Activated T-helper 1 cell treated with anti-CD3 and anti-CD28 coated beads, Interleukin-2, amount 50 U/mL, for 16 hours (primary cell): ENCODE measurements at places on chromosomes 2 and 18.

GRCh38 chr18:74328206-74328605 is 12.6 kb downstream of the C18orf63 start:
- no peak for DNase-seq

DNA sequence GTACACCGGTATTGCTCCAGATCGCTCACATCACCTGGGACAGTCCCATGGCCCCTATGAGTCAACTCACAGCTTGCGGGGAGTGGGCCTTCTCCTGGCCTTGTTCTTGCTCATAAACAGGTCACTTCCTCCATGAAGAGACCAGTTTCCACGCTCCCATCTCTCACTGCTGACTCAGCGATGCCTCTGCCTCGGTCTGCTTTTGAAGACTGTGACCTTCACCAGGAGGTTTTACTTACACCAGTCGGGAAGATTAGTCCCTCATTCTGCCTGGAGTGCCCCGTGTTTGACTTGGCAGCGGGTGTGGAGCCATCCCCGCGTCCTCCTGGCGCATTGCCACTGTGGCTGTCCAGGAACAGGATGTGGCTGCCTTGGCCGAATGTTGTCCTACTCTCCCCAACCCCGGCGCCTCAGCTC is 159.8 kb downstream of the RHBDD1 start:
- DNase-seq: no peak

GRCh38 chr2:63003351-63003750 is 47.3 kb upstream of the OTX1 start:
- no peak for DNase-seq

- DNase-seq: no peak
Measured at GRCh38 chr2:200788121-200788718, 23.5 kb upstream of the BZW1 start.

DNA sequence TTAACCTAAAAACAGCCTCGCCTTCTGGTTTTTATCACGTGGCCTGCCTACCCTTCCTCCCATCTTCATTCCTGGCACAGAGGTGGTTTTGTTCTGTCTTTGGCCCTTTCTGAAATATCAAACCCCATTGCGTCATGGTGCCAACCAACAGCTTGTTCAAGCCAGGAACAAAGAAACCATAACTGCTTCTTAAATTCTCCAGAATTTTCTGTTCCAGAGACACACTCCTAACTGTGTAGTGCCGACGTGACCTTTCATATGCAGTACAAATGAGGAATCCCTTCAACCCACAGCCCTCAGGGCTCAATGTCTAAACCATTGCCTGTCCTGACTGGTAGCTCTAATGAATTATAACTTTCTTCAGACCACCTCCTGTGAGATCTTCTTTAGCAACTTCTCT is 82.2 kb upstream of the TNP1 start:
- no peak for DNase-seq

GRCh38 chr2:108220942-108221541 is 18.7 kb upstream of the SULT1C3 start:
- no peak for DNase-seq

DNA sequence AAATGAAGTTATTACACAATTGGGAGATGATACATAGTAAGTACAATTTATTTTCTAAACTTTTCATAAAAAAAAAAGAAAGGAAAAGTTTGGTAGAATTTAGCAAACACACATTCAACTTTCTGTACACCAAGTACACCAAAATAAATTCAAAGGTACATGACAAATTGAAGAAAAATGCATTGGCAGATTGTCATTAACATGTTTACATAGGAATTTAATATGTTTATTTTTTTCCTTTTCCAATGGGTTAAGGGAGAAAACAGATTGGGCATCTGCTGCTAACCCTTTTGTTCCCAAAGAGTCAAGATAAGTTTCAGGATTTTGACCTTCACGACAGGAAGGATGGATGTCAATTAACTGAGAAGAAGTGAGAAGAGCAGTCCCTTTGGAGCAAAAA is 620.4 kb downstream of the XIRP2 start:
- no peak for DNase-seq

DNA sequence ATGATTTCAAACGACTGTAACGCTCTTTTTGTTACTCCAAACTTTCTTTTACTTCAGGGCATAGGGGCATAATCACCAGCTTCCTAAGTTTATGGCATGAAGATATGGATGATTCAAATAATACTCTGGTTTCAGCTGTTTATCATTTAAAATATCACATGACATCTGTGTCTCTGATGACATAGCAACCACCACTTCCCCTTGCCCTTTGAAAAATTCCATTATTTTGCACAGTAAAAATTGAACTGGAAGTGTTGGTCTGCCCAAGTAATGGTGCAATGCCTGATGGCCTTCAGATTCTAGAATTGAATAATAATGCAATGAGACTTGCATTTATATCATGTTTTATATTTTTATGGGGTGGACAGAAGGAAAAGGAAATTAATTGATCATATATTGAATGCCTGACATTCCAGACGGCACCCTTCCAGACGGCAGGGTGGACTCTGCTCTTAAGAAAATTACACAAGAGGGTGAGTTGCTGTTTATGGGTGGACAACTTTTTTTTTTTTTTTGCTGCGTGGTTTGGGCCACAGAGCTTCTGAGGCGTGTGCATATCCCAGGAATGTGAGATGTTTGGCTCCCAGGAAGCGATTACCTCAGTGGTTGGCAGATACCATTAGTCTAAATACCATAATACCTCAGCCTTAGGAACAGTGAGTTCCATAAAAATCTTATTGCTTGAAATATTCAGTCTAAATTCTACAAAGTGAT is 101.7 kb upstream of the ZNF521 start:
- DNase-seq: no peak

DNA sequence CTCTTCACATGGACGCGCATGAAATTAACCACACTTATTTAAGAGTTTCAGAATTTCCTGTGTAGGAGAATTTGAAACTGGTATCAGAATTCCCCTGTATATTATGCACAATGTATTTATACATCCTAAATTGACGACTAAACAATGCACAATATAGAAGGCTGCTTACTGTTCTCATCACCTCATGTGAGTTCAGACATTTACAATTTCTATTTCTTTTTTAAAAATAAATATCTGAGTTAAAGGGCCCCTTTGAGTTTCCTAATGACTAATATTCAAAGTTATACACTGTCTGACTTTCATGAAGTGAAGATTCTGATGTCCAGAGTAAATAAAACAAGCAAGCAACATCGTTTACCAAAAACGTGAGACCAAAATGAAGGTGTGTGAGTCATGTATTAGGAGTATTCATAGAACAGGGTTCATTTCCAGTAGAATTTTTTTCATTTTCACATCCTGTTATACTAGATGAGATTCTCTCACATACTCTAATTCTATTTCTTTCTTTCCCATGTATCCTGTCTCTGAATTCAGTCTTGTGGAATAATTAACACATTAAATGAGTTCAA is 406.2 kb downstream of the NUP35 start:
- DNase-seq: no peak

DNA sequence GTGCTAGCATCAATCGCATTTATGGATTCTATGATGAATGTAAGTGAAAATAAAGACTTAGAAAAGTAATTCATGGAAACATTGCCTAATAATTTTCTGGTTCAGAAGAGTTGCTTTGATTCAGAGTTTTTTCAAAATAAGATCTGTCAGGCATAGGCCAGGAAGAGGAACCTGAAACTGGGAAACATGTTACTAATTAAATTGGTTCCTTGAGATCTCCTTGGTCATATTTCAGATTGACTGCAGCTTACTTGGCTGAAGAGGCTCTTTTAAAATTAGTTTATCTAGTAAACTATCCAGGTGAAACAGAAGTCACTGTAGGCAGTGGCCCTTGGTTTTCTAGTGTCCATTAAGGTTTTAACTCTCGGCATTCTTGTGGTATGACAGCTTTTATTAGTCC is 27.4 kb downstream of the PPP1CB start:
- DNase-seq: no peak

DNA sequence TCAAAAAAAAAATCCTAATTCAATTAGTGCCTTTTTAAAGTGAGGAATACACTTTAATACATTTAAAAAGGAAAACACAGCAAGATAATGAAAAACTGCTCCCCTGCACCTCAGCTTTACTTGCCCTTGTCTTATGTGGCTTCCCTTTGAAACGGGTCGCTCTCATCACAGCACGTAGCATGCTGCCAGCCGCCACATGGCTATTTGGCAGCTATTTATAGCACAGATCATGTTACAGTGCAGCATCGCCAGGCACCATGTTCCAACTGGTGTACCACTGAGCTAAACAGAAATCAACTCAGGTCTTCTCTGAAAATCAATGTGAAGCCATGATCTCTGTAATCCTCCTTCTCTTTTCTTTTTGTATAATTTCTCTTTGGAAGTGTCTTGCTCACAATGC is 65.1 kb downstream of the TMEM182 start:
- no peak for DNase-seq

DNA sequence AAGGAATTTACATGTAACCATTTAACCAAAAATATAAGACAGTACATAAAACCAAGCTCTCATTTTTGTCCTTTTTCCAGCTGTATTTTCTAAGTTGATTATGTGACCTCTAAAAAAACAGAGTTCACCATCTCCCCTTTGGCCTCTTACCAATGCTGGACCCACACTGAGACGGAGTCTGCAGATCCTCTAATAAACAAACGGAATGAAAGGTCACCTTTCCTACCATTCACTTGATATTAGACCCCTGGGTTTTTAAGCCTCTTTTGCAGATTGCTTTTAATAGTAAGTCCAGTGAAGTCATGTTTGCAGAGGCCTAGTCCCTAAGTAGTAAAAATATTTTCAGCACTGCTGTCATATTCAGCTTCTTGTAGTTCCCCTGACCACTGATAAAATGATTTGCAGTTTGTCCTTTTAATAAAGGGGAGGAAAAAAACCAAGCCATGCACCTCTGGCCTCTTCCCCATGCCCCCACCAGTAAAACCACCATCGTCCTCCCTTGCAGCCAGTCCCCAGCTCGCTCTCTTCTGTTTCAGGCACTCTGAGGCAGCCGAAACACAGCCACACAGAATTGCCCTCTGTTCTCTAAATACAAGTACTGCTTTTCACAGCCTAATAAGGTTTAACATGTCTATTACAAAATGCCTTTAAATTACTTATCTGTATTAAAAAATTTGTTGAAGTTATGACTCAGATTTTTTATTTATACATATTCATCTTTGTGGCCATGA is 427.5 kb downstream of the PARD3B start:
- DNase-seq: no peak

- no peak for DNase-seq
Measured at GRCh38 chr2:70957798-70958197, 20.6 kb upstream of the ANKRD53 start.

DNA sequence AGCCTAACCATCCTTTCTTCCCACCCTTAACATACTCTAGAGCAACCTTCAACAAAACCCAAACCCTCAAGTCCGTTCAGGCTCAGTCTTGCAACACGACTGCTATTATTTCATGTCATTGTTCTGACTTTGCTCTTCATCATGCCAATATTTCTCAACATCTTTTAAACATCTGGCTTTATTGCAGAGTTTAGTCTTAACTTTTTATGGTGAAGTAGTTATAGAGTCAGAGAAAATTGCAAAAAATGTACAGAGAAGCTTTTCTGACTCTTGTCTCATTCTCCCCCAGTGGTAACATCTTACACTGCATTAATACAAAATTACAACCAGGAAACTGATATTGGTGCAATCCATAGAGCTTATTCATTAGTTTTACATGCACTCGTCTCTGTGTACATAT is 3.9 kb downstream of the MARCO start:
- DNase-seq: no peak

DNA sequence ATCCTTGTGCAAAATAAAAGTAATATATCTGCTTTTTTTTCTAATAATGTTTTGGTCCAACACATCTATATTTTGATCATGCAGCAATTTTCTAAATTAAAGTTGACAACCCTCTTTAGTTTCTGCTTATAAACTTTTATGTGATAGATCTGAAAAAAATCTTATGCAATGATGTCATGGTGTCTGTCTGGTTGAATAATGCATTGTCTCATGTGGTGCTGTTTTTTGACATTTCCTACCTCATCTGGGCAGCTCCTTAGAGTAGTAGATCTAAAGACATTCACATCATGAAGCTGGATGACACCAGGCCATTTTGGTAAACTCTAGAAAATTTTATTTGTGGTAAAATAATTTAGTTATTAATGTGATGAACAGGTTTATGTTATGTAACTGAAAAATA is 106.8 kb upstream of the FN1 start:
- DNase-seq: no peak

GRCh38 chr2:24826773-24827145 is 33.5 kb downstream of the CENPO start:
- DNase-seq: no peak

GRCh38 chr2:20620696-20621365 is 30.1 kb downstream of the HS1BP3 start:
- no peak for DNase-seq

DNA sequence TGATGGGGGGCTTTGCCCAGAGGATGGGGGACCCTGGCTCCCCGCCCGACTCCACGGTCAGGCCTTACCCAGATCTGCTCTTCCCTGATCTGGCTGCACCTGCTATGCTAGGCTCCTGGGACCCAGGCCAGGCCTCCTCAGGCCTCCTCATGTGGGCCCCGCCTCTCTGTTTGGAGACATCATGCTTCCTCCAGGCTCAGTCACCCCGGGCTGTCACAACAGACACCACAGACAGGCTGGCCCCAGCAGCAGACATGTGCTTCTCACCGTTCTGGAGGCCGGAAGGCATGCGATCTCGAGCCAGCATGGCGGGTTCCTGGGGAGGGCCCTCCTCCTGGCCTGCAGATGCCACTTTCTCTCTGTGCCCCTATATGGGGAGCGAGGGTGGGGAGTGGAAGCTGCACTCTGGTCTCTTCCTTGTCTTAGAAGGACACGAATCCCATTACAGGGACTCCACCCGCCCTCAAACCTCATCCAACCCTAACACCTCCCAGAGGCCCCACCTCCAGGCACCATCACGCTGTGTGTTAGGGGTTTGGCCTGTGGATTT is 10.8 kb upstream of the NEU4 start:
- DNase-seq: no peak

DNA sequence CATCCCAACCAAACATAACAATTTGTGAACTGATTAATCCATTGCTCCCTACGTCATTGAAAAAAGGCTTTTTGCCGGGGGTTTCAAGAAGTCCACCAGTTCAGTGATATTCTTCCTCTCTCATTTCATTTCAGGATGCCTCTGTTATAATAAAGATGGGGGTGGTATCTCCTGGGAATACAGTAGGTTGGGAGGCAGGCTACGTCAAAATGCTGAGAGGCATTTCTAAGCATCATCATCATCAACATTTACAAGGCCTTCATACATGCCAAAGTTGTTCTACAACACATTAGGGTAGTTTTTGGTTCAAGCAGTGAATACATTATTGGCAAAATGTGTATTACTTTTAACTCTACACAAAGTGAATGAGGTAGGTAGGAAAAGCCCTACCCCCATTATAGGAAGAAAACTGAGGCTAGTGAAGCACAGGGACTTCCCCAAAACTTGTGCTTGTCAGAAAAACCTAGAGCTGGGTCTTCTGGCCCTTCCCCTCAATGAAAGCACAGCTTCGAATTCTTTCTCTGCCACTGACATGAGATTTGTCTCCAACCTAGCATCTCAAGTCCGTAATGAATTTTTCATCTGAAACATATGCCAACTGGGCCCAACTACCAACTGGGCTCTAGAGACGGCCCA is 11.3 kb downstream of the OSR1 start:
- DNase-seq: no peak
